ENCODE measurements at places on chromosomes 4 and X.

- DNase-seq: no peak
Measured at GRCh38 chrX:53511322-53511721, 77.2 kb upstream of the HSD17B10 start.

DNA sequence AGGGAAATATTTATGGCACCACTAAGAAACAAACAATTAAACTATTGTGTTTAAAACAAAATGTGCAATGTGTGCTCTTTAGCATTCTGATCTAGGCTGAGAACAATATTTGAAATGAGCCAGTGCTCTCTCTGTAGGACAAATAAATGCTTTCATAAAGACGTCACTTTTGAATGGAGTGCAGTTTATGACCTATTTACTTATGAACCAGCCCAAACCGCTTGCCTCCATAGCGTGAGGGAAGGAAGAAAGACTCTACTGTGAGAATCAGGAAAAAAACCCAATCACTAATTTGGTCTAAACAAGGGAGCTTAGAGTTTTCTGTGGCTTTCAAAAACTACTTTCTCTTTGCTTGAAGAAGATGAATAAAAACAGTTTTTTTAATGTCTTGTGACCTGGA, 39.4 kb downstream of the SAT1 start:
- DNase-seq: peak; percentile 66

DNA sequence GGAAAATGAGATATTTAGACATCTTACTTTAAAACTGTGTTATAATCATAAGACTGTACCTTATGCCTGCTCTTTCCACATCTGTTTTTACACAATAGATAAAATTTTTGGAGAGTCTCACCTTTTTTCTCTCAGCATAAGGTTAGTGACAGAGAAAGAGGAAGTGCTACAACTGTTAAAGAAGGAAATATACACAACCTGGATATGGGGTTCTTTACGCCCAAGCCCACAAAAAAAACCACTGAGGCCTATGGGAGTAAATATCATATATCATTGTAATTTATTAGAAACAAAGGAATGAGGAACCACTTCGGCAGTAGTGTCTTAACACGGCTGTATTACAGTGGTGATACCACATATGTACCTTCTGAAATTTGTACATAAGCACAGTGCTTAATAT, 265.9 kb upstream of the GK2 start:
- DNase-seq: no peak

- DNase-seq: no peak
Measured at GRCh38 chrX:139930916-139931645, 1.8 kb downstream of the ATP11C start.

All from LNCaP clone FGC (cell line).